ENCODE measurements at places on chromosomes 5 and 9. TPM values are rescaled to one million over a fixed set of nuclear protein-coding genes. Genes with fewer than 3 reads are reported as not detected.

The PTPDC1 gene
- total RNA-seq: 9.2 TPM

The IL9 gene
- not detected for total RNA-seq

The NMRK1 gene
- total RNA-seq: 11.3 TPM

The PHF24 gene
- not detected for total RNA-seq

The CCL27 gene
- total RNA-seq: not detected

The RASGEF1C gene
- total RNA-seq: not detected

The NDFIP1 gene
- 44.9 TPM for total RNA-seq

The PCDHB6 gene
- 0.14 TPM for total RNA-seq

The LCN6 gene
- total RNA-seq: not detected

The SLC25A48 gene
- not detected for total RNA-seq

The IDNK gene
- 3.0 TPM for total RNA-seq

The RASA1 gene
- total RNA-seq: 77.7 TPM

The C5orf52 gene
- total RNA-seq: not detected

The SLC45A2 gene
- not detected for total RNA-seq

The GRIA1 gene
- 0.22 TPM for total RNA-seq

The IQGAP2 gene
- 1.4 TPM for total RNA-seq

The ABCA2 gene
- total RNA-seq: 18.9 TPM

The TMC1 gene
- 0.86 TPM for total RNA-seq

The CDH18 gene
- total RNA-seq: not detected

The PPP2R2B gene
- total RNA-seq: not detected

The ANKDD1B gene
- total RNA-seq: not detected

The FEM1C gene
- 17.8 TPM for total RNA-seq

The TSLP gene
- 0.43 TPM for total RNA-seq

The SKIC3 gene
- total RNA-seq: 140 TPM

The PTGR1 gene
- total RNA-seq: 60.3 TPM

The ADRB2 gene
- 2.3 TPM for total RNA-seq

The DRD1 gene
- 0.44 TPM for total RNA-seq

The OLFML2A gene
- total RNA-seq: 11.5 TPM

The NUTM2G gene
- total RNA-seq: not detected

The CCIN gene
- 0.22 TPM for total RNA-seq

The ARRDC1 gene
- total RNA-seq: 24.1 TPM

The ZNF366 gene
- not detected for total RNA-seq

The DIRAS2 gene
- total RNA-seq: 0.22 TPM

The SIT1 gene
- not detected for total RNA-seq

The TSSK1B gene
- total RNA-seq: 0.57 TPM

The FRMPD1 gene
- not detected for total RNA-seq

The STK32A gene
- total RNA-seq: 1.4 TPM

The MYMK gene
- not detected for total RNA-seq

The BTF3 gene
- total RNA-seq: 265 TPM

The OBP2B gene
- not detected for total RNA-seq

The HSPB3 gene
- total RNA-seq: 1.0 TPM

Measured in placental pericyte (primary cell).